Activated T-helper 2 cell treated with anti-CD3 and anti-CD28 coated beads, Interferon-gamma antibody, Interleukin-2, Interleukin-4, amounts not matched to agents 10 μg/mL and 5 μg/mL and 100 μg/mL, durations not matched to agents 14 hours and 24 hours and 36 hours (primary cell): ENCODE measurements at places on chromosomes 12 and 14. TPM values are rescaled to one million over a fixed set of nuclear protein-coding genes. Genes with fewer than 3 reads are reported as not detected.
A peak's percentile ranks its signal among the peaks of the same experiment; 100 is the strongest.

The DACT1 gene
- 6.6 and 7.8 TPM in 2 replicates for total RNA-seq

The AVPR1A gene
- not detected in 2 replicates for total RNA-seq

- DNase-seq: peak; percentile 11
Observed at GRCh38 chr12:67827820-67828383, 161.3 kb upstream of the IFNG-AS1 start.

- DNase-seq: no peak
Observed at GRCh38 chr12:92574911-92575570, 127.7 kb upstream of the PLEKHG7 start.
